AG04449 (cell line): ENCODE measurements at places on chromosomes 7 and 10.

DNA sequence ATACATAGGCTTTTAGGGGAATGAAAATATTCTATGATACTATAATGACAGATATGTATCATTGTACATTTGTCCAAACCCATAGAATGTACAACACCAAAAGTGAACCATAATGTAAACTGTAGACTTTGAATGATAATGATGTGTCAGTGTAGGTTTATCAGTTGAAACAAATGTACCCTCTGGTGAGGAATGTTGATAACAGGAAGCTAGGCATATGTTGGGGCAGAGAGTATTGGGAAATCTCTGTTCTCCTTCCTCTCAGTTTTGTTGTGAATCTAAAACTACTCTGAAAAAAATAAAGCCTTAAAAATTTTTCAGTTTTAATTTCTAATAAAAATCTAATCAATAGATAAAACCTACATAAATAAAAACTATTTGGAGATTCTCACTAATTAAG is 36.9 kb downstream of the C1GALT1 start:
- DNase-seq: no peak

- DNase-seq: no peak
These were observed 1.6 kb upstream of the SPAG6 start for GRCh38 chr10:22343731-22344130.

DNA sequence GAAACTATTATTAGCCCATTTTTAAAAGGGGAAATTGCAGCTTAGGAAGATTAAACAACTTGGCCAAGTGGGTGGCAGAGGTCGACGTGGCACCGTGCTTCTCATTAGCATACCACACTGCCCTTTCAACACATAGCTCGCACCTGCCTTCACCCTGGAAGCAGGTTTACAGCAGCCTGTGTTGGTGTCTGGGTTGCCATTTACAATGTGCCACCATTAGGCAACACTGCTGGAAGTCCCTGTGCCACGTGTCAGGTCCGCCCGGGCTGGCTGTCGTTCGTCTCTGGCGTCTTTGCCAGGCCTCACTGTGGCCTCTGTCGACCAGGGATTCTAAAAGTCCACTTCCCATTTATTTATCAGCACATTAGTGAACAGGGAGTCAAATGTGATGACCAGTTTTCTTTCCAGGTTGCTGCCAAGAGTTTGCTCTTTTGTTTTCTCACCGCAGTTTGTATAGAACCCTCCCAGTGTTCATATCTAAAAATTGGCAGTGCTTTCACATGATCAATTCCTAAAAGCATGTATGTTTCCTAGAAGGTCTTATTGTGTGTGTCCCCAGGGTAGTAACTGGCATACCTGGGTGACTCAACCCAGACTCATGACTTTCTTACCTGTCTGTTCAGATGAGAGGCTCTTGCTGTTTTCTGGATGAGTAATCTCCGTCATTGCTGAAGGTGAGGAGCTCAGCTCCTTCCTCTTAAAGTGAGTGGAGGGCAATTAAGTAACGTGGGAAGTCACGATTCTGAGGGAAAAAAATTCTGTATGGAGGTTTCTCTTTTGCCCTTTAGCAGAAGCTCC is 9.2 kb downstream of the INSIG1 start:
- DNase-seq: no peak

GRCh38 chr7:94662548-94662947 is 6.6 kb upstream of the SGCE start:
- DNase-seq: no peak

DNA sequence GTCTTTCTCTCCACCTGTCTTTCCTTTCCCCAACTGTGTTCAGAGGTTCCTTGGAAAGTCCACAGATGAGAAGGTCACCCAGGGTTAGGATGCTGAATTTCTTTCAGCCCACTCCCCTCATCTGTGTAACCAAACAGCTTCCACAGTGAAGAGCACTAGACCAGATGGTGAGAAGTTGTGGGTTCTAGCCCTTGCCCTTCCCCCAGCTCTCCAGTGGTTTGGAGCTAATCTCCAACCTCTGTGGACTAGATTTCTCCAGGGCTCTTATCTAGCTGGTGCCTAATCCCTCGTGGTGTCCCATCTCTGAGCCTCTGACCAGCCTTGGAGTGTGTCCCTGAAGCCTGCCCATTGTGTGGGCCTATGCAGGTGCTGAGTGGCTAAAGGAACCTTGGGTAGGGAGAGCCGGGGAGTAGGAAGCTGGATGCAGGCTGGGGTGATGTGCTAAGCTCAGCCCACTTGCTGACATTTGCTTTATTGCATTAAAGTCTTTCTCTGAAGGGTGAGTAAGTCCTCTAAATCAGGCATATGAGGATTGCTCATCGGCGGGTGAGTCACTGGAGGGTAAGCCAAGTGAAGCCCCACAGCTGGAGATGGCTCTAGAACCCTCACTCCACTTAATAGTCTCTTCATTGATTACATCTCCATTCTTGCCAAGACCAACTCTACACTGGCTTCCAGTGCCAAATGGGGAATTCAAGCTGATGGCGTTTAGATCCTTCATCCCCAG is 14.9 kb downstream of the DUSP5 start:
- no peak for DNase-seq

DNA sequence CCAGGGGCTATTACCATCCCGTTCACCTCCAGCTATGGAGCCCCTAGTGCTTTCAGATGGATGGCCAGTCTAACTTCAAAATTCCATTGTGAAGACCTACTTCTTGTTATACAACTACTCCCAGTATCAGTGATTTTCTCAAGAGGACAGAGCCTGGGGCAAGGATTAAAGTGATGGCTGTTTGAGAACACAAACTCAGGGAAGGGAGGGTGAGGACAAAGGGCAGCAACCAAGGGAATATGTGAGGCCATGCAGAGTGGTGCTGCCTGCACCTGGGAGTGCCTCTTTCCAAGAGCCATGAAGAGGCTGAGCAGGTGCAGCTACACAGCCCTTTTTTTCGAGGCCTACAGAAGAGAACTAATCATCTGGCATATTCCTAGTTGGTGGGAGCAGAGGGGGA is 303.5 kb upstream of the BMPER start:
- DNase-seq: no peak

DNA sequence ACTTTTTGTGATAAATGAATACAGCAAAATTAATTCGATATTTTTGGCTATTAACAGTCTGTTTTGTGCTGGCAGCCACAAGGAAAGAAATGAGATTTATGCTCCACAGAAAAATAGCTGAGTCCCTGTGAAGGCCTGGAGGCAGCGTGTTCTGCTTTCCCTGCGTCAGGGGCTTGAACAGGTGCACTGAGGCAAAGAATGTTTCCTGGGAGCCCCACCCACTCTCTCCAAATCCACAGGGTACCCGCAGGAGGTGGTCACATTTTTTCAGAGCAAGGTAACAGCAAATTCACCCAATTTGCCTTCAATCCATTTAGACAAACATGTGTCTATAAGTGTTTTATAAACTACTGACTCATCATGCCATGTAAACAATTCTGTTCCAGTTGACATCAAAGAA is 308.1 kb downstream of the TCERG1L start:
- no peak for DNase-seq
